ENCODE measurements at places on chromosomes 6 and 20.

GRCh38 chr6:113629975-113630737, 227.0 kb upstream of the MARCKS start:
- no peak for DNase-seq

DNA sequence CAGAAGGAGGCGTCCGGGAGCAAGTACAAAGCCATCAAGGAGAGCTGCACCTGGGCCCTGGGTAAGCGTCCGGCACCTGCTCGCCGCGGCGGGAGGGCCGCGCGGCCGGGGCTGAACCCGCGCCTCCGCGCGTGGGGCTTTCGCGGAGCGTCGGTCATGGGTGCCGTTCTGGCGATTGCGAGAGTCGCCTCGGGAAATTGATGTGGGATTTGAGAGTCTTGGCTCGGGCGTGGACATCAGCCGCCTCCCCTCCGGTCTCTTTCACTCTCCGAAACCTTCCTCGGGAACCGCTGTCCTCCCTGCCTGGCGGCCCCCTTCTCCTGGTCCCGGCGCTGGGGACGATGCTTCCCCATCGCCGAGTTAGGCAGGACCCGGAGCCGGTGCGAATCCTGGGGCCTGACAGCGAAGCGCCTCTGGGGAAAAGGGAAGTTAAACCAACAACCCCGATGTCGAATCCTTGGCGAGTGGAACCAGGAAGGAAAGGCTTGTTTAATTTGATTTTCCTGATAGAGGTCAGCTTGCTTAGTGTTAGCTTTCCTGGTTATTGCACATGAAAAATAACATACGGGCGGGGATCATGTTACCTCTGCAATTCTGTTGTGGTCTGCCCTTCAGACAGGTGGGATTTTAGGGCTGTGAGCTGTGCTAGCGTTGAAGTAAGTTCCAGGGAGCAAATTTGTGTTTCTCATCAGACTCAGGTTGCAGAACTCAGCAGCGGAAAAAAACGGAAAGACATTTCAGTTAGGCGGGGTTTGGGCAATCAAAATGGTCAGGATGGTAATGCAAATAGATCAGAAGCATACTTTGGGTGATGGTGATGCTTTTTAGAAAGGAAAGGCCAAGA, 594 bp downstream of the ARFGEF3 start:
- DNase-seq: peak; percentile 59

GRCh38 chr20:23360531-23360930, 1.5 kb upstream of the GZF1 start:
- DNase-seq: no peak

DNA sequence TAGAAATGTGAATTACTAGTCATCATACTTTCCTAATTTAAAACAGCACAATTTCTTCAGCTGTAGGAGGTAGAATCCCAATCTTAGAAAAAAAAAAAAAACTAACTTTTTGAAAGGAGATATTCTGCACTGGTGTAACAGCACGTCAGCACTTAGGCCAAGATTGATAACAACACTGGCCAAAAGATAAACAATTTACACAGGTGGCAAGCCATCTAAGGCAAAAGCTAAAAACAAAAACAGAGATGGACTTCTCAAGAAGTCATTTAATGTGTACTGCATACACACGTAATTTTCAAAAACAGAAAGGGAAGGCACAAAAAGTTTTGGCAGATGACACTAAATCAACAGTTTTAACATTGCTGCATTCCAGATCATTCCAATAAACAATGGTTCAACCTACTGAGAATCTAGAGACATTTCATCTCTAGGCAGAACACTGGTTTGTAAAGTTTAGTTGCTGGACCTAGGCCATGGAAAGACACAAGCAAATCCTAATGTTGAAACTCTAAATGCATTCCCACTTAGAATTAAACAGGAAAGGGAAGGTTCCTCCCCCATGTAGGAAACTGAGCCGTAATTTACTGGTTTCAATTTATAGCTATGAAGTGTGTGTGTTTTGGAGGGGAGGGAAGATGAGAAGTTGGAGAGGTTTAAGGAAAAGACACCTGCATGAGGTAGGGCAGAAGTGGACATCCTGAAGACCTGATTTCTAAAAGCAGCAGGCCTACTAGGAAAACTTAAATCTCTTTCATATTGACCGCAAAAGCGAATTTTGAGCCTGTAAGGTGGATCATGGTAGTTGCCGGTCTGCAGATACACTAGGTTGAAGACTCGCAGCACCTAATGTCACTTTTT, 1.3 kb downstream of the GCLC start:
- no peak for DNase-seq

DNA sequence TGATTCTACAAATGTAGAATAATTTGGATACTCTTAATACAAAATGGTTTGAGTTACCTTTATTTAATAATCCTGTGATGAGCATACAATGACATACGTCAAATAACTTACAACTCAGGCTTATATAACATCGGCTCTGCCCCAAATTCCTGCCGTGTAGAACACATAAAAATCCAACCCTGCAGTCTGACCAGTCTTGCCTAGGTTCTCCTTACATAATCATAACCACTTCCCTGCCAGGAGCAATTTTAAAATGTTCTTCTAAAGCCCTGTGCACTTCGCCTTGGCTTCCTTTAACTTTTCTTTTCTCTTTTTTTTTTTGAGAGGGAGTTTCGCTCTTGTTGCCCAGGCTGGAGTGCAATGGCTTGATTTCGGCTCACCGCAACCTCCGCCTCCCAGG, 16.2 kb upstream of the IER3 start:
- DNase-seq: no peak

- DNase-seq: no peak
These were observed 14.7 kb upstream of the TAF4 start for GRCh38 chr20:62080249-62080990.

- no peak for DNase-seq
These were observed 154.6 kb downstream of the CDKAL1 start for GRCh38 chr6:20688710-20689500.

- no peak for DNase-seq
These were observed 1.2 kb downstream of the WTAP start for GRCh38 chr6:159728531-159728964.

- DNase-seq: peak; percentile 56
These were observed 7.7 kb downstream of the SHLD1 start for GRCh38 chr20:5757949-5758348.

DNA sequence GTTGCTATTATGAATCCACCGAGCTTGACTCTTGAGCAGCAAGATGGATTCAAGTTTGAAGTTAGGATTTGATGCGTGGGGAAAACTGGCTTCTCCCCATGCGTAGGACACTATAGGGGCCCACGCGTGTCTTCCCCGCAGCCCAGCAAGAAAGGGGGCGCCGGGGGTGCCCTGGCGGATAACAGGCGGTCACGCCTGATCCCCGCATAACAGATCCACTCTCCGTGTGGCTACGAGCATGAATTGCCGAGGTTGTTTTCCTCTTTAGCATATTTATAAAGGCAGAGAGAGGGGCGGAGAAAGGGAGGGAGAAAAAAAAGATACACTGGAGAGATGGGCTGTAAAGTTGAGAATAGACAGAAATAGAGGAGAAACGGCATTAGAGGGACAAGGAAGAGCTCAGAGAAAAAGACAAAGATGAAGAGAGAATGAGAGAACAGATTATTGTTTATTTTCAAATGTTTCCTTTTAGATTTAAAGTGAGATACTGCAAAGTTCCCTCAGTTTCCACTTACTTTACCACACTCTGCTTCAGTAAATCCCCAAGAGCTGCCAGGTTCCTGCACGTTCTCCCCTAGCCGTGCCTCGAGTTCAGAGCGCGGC, 32.0 kb downstream of the TFAP2A start:
- no peak for DNase-seq

DNA sequence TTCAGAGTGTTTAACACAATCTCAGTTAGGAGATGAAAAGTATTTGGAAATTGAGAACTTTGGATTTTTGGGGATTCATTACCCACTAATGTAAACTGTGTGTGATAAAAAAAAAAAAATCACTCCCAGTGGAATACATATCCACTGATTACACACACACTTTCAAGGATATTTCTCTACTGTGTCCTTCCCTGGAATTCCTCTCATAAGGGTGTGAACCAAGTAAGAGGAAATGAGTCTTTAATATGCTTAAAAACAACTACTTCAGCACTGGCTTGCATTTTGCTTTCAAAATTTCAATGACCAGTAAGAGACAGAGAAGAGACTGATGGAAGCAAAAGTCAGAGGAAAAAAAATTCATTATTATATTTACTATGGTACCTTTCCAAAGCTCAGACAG, 24.5 kb upstream of the MYCT1 start:
- no peak for DNase-seq
